ENCODE measurements at places on chromosomes 3 and 15.

DNA sequence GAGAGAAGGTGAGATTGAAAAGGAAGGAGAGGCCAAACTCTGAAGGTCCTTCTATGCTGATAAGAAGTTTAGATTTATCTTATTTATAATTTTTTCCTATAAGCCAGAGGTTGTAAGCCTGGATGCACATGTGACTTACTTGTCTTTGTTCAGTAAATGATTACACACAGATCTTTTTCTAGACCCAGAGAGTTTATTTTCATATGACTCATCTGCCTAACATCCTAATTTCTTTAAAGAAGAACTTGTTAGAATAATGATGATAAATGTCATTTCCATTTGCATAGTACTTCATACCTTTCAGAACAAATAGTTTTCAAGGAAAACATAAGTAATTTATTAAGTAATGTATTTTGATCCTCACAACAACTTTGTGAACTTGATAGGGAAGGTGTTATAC, 434.8 kb upstream of the DPH6 start:
- no peak for DNase-seq

GRCh38 chr15:25220834-25221233, 218.0 kb downstream of the UBE3A start:
- DNase-seq: no peak

- no peak for DNase-seq
Observed at GRCh38 chr3:53525765-53526703, 31.6 kb downstream of the CACNA1D start.

DNA sequence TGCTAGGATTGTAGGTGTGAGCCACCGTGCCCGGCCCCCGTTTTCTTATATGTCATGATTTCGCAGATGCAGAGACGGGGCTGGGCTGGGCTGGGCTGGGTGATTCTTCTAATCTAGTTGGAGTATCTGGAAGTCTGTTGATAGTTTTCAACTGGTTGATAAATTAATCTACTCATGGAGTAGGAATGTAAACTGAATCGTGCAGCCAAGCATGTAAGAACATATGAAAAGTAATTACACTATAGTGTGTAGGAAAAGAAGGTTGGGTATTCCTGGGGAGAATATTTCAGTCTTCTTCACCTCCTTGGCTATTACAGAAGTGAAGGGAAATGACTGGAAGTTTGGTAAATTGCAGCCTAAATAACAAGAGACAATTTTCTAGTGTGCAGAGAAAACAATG, 82.6 kb upstream of the MAGI1 start:
- no peak for DNase-seq

DNA sequence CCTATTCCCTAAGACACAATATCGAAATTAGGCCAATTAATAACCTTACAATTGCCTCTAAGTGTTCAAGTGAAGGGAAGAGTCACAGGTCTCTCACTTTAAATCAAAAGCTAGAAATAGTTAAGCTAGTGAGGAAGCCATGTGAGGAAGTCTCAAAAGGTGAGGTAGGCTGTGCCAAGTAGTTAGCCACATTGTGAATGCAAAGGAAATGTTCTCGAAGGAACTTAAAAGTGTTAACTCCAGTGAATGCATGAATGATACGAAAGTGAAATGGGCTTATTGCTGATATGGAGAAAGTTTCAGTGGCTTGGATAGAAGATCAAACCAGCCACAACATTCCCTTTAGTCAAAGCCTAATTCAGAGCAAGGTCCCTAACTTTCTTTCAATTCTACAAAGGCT, 59.1 kb downstream of the KLF13 start:
- DNase-seq: no peak

GRCh38 chr3:190492129-190492528, 21.8 kb upstream of the IL1RAP start:
- DNase-seq: no peak

DNA sequence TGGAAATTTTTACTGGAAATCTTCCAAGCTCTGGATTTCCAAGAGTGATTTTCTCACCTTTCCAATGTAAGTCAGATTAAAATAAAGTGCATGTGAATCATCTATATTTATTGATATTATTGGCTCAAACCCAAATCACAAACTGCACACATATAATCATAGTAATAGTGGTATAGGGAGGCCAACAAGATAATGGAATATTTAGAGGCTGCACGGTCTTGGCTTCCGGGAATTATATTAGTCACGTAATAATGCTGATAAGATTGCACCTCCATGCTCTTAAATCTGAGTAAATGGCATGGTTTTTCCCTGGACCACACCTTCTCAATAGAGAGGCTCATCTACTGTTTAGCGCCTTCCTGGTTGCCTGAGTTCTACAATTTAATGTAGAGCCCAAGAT, 567.1 kb upstream of the NR2F2 start:
- DNase-seq: no peak

DNA sequence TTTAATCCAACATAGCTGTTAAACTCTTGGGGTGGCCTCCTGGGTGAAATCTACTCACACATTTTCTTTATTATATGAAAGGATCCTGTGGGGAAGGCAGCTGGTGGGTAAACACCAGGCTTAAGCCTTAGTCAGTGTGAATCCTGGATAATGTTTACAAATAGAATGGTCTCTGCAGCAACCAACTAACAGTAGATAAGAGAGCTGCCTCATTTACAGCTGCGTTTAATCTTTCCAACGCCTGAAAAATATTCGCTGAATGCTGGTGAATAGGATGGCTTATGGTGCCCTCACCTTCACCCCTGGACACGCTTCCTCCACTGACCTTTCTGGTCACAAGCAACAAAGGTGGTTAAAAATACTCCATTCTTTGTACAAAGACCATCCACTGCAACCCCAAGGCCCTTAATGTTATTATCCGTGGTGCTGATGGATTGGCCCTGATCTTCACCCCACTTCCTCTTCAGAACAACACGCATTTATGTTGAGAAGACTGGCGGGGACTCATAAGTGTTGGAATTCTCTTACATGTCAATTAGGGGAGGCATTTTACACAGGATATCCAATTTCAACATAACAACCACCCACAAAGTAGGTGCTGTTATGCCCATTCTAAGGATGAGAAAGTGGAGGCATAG, 120.0 kb upstream of the FRMD4B start:
- no peak for DNase-seq
